T-helper 2 cell (primary cell): ENCODE measurements at places on chromosomes 5 and 9.

DNA sequence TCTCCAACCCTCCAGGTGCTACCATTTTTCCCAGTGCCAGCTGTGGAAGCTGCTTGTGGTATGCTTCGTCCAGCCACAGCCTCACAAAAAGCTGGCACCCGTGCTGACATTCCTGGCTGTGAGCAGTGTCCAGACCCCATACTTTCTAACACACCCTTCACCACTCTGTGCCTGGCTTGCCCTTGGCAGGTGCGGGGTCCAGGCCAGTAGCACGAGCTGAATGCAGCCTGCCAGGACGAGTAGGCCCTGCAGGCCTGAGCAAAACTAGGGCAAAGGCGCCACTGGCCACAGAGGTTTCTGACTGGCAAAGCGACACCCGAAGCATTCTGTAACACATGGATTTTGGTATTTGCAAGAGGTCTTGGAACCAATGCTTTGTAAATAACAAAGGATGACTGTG lies 26.0 kb upstream of the GHR start:
- no peak for DNase-seq

DNA sequence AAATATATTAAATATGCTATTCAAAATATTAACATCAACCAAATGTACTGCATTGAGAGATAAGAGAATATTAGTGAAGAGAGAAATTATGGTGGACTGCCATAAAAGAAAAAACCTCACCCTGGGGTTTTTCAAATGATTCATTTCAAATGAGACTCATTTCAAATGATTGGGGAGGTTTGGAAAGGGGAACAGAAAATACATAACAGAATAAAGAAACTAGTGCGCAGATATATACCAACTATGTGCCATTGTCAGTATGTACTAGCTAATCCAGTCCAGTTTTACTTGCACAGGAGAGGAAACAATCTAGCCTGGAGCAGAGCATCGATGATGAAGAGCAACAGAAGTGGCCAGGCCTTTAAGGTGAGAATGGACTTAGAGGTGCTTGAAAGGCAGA lies 651.6 kb upstream of the RORB start:
- no peak for DNase-seq

- no peak for DNase-seq
Measured at GRCh38 chr5:172178991-172179989, 8.7 kb downstream of the STK10 start.

- DNase-seq: no peak
Measured at GRCh38 chr5:93653716-93654115, 70.7 kb downstream of the NR2F1 start.

GRCh38 chr5:150266871-150267291 lies 22.7 kb downstream of the CAMK2A start:
- no peak for DNase-seq

GRCh38 chr5:55187370-55187769 lies 14.4 kb upstream of the CDC20B start:
- DNase-seq: no peak

- DNase-seq: no peak
Measured at GRCh38 chr5:10030219-10030831, 219.4 kb downstream of the ATPSCKMT start.
